ENCODE measurements at places on chromosomes 6 and 20.

DNA sequence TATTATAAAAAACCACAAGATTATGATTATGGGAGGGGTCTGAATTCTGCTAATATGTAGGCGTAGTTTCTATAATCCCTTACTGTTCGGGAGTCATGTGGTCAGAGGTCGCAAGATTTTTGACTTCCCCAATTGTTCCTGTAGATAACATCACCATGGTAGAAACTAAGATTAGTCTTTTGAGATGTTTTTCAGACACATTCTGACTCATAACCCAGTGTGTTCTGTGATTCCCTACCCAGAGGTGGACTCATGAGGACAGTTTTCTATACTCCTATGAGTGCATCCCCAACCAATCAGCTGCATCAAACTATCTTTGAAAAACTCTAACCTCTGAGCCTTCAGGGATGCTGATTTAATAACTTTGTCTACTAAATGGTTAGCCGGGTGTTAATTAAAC is 175.5 kb downstream of the RFPL4B start:
- DNase-seq: no peak

GRCh38 chr6:36875250-36875633 is 639 bp upstream of the PPIL1 start:
- no peak for DNase-seq

- no peak for DNase-seq
These were observed 528.9 kb downstream of the COL12A1 start for GRCh38 chr6:74676906-74677305.

DNA sequence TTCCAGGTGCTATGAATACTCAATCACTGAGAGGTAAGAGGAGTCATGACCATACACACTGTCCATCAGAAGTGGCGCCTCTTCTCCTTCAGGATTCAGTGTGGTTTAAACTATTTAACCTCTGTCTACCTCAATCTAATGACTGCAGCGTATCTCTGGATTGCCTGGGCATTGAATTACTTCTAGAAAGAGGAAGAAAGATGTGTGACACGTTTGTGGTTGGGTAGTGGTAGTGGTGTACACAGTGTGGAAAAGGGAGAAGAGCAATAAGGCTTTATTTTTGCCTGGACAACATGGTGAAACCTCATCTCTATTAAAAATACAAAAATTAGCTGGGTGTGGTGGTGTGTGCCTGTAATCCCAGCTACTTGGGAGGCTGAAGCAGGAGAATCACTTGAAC is 38.0 kb upstream of the ECHDC1 start:
- DNase-seq: no peak

GRCh38 chr6:89874438-89874837 is 19.8 kb upstream of the GJA10 start:
- no peak for DNase-seq

DNA sequence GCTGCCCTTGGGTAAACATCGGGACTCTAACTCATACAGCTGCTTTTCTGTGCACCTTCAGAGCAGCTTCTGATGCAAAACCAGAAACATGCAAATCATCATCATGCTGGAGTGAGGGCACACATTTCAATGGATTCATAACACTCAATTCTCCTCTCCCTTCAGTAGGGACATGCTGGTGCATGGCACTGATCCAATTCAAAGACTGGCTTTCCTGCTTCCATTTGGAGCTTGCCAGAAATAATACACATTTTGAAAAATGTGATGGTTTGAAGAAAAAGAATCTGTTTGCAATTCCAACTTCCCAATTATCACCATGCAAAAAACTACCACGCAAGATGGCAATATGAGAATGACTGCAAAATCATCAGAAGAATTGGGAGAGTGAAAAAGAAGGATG is 65.2 kb upstream of the PDE10A start:
- no peak for DNase-seq

DNA sequence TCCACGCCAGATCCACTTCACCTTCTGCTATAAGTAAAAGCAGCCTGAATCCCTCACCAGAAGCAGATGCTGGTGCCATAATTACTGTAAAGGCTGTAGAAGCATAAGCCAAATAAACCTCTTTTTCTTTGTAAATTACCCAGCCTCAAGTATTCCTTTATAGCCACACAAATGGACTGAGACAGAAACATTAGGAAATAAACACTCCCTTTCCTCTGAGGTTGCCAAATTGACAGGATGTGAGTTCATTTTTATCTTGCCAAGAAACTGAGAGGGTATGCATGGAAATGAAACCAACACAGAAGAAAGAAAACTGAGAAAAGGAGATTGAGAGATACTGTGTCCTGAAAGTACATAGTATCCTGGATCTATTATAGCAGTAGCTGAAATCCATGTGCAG is 481.2 kb downstream of the HAO1 start:
- no peak for DNase-seq

DNA sequence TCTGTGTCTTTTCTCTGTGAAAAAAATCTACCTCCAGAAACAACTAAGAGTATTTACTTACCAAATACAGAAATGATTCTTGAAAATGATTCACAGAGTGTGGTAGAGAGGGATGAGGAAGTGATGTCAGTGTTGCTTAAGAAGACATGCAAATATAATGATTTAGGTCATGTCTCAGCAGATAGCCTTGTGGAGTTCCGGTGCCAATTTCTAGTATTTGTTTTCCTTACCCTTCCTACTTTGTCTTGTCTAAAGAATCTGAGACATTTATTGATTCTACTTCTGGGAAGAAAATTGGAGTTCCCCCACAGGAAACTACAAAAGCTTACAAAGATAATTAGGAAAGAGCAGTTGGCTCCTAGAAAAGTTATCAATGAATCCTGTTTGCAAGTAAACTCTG is 68.8 kb downstream of the GJA1 start:
- DNase-seq: no peak

DNA sequence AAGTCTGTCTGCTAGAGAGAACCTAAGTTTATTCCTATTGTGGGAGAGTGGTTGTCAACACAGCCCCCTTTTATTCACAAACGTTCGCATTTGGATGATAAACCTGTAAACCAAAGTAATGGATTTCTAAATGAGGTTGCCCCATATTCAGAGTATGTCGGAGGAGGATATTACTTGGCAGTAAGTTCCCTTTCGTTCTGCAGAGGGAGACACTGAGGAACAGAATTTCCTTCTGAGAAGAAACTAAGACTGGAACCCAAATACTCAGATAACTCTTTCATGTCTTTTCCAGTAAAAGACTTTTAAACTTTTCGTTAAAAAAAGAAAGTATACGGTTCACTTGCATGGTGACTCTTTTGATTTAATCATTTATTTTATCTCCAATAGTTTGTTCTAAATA is 754.6 kb upstream of the MMS22L start:
- no peak for DNase-seq

- DNase-seq: no peak
These were observed 259.8 kb upstream of the SOX4 start for GRCh38 chr6:21333715-21334114.

GRCh38 chr20:10631126-10631525 is 42.7 kb downstream of the JAG1 start:
- no peak for DNase-seq

GRCh38 chr6:162014069-162014811 is 713.3 kb downstream of the PRKN start:
- no peak for DNase-seq

- DNase-seq: no peak
These were observed 1.2 kb downstream of the SLC17A3 start for GRCh38 chr6:25872814-25873213.

DNA sequence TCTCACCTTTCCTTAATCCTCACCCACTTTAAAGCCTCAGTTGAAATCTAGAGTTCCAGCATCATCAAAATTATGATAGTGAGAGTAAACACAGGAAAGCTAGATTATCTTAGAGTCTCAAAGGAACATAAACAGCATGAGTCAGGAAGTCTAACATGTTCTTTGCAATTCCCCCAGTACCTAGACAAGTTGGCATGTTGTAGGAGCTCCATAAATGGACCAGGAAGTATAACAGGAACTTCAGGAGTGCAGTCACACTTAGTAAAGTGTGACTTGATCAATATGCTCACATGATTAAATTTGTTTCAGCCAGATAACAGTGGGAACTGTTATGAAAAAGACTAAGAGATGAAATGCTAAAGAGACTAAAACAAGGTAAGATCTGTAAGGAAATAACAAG is 834.4 kb downstream of the EYS start:
- no peak for DNase-seq

DNA sequence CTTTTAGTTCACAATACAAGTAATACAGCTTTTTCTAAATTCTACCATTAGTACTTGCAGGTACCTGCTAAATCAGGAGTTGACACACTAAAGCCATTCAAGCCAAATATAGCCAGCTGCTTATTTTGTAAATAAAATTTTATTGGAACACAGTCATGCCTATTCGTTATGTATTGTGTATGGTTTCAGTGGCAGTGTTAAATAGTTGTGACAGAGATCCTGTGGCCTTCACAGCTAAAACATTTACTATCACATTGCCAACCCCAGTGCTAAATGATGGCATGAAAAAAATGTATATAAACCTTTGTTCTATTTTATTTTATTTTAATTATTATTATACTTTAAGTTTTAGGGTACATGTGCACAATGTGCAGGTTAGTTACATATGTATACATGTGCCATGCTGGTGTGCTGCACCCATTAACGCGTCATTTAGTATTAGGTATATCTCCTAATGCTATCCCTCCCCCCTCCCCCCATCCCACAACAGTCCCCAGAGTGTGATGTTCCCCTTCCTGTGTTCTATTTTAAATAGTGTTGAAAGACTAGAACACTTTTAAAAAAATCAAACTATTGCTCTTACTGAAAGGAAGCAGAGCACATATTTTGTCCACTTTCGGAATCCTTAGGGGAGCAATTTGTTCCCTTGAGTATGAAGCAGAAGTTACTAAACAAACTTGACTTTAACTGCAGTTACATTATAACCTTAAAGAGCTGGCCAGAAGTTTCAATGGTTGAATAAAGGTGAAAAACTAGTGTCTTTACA is 115.7 kb downstream of the PRIM2 start:
- no peak for DNase-seq

- DNase-seq: no peak
These were observed 473.1 kb downstream of the KIF16B start for GRCh38 chr20:16100111-16100510.

- DNase-seq: no peak
These were observed 29.0 kb downstream of the CDK19 start for GRCh38 chr6:110786271-110786670.

GRCh38 chr20:32205110-32205842 is 2.3 kb downstream of the PLAGL2 start:
- no peak for DNase-seq

DNA sequence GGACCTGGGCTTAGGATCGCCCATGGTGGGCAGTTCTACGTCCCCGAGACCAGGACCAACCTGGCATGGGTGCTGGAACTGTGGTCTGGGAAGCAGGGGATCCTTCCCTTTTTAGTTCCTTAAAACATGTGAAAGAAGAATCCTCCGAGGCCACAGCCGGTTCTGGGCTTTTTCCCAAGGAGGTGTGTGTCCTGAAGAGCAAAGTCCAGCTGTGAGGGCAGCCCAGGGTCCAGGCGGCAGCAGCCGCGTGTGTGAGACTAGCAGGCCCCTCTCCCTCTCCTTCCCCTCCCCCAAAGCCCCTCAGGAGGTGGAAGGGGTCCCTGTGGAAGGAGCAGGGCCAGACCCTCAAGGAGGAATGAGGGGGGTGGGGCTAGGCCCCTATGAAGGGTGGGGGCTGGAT is 35.1 kb upstream of the PCMTD2 start:
- DNase-seq: no peak

- no peak for DNase-seq
These were observed 236.7 kb downstream of the PAX1 start for GRCh38 chr20:21941941-21942805.

- no peak for DNase-seq
These were observed 8.8 kb upstream of the THBD start for GRCh38 chr20:23058240-23058639.

DNA sequence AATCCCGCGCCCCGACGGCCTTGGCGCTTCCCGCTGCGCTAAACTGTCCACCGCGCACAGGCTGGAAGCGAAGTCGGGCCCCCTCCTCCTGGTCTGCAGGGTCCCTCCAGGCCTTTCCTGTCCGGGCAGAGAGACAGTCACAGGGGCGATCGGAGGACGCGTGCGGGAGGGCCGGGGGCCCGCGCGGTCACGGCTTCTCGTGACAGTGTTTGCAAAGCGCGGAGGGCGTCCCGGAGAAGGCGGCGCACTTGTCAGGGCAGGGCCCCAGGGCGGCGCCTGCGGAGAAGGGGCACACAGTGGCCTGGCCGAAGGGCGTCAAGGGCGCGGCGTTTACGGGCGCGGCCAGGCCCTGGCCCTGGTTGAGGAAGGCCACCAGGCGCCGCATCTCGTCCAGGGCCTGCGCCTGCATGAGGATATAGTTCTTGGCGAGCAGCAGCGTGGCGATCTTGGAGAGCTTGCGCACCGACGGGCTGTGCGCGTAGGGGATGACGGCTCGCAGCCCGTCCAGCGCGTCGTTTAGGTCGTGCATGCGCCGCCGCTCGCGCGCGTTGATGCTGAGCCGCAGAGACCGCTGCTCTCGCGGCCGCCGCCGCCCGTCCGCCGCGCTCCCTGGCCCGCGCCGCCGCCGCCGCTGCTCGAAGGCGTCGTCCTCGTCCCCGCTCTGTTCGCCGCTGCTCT is 763 bp downstream of the BHLHE23 start:
- DNase-seq: no peak

- no peak for DNase-seq
These were observed 526.6 kb upstream of the ARID1B start for GRCh38 chr6:156250593-156250992.

- DNase-seq: no peak
These were observed 143.2 kb downstream of the CEBPB start for GRCh38 chr20:50333812-50334211.

- no peak for DNase-seq
These were observed 532 bp upstream of the PM20D2 start for GRCh38 chr6:89145091-89145955.

DNA sequence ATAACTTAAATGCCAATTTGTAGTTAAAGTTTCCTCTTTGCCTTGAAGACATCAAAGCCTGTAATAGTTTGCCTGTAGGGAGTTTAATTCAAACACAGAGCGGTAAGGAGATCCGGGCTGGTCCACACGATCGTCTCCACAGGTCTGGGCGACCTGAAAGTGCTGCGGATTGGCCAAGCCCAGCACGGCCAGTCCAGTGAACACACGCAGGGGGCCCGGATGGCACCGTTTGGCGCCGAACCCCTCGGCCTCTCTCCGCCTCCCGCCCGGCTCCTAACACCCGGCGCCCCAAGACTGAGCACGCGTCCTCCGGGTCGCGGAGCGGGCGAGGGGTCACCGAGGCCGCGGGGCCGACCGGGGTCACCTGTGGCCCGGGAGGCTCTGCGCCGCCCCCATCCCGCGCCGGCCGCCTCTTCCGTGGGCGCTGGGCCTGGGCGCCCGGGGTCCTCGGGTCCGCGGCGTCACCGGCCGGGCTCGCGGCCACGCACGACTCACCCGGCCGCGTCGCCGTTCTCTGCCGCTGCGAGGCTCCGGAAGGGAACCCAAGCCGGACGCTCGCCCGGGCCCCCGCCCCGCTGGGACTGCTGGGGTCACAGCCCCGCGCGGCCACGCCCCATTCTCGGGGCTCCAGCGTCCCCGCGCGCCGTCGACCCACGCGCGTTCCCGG is 481 bp downstream of the SERPINB6 start:
- no peak for DNase-seq

GRCh38 chr6:108117427-108118358 is 43.2 kb upstream of the OSTM1 start:
- no peak for DNase-seq
